Activated CD4-positive, CD25-positive, alpha-beta regulatory T cell (primary cell): ENCODE measurements at places on chromosomes 16 and 17.

GRCh38 chr16:30139583-30140481 is 16.8 kb upstream of the MAPK3 start:
- DNase-seq, result no peak

DNA sequence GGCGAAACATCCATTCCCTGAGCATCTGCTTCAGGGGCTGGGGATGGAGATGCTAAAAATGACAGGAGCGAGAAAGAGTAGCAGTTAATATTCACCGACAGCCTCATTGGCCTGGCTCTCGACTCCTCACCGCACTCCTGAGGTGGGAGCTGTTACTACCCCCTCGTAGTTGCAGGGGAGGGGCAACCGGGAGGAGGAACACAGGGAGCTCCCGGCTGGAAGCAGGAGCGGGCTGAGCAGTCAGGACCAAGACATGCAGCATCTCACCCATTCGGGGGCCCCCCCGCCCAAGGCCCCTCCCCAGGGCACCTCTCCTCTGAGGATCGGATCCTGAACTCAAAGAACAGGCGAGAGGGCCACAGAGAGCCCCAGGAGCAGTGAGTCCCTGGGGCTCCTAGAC is 4.5 kb upstream of the ACSF3 start:
- no peak for DNase-seq

- DNase-seq, result no peak
These were observed 7.0 kb upstream of the RNF157 start for GRCh38 chr17:76247304-76247703.

GRCh38 chr17:57636274-57636673 is 108.8 kb downstream of the CCDC182 start:
- DNase-seq, result no peak

DNA sequence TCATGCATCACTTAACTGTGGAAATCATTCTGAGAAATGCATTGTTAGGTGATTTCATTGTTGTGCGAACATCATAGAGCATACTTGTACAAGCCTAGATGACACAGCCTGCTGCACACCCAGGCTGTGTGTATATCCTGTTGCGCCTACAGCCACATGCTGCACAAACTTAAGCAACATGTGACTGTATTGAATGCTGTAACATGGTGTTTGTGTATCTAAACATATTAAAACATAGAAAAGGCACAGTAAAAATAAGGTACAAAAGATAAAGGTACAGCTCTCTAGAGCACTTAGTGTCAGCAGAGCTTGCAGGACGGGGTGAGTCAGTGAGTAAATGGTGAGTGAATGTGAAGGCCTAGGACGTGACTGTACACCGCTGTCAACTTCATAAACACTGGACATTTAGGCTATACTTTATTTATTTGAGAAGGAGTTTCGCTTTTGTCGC is 11.9 kb downstream of the FOXK2 start:
- no peak for DNase-seq

GRCh38 chr16:27152801-27153200 is 50.5 kb upstream of the KDM8 start:
- no peak for DNase-seq

- no peak for DNase-seq
These were observed 48.8 kb downstream of the MYH11 start for GRCh38 chr16:15808071-15808470.

- no peak for DNase-seq
These were observed 61.8 kb downstream of the ARSG start for GRCh38 chr17:68353111-68353521.

- DNase-seq, result no peak
These were observed 134.7 kb upstream of the MAF start for GRCh38 chr16:79735271-79735670.

GRCh38 chr17:77581480-77581879 is 377.0 kb upstream of the TNRC6C start:
- no peak for DNase-seq

DNA sequence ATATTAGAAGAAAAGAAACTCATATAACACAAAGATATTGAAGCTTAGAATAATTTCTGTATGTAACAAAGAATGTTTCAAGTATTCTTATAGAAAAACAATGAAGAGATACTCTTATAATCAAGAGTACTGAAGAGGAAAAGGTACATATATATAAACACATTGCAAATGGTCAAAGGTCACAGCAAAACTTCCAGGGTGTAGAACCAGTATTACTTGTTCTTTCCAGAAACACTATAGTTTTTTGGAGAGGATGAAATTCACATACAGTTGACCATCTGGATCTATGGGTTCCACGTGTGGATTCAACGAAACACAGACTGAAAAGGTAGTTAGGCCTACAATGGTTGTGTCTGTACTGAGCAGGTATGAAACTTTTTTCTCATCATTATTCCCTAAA is 22.6 kb downstream of the PRPSAP1 start:
- no peak for DNase-seq

- no peak for DNase-seq
These were observed 67.9 kb downstream of the TNRC6C start for GRCh38 chr17:78026381-78026780.

DNA sequence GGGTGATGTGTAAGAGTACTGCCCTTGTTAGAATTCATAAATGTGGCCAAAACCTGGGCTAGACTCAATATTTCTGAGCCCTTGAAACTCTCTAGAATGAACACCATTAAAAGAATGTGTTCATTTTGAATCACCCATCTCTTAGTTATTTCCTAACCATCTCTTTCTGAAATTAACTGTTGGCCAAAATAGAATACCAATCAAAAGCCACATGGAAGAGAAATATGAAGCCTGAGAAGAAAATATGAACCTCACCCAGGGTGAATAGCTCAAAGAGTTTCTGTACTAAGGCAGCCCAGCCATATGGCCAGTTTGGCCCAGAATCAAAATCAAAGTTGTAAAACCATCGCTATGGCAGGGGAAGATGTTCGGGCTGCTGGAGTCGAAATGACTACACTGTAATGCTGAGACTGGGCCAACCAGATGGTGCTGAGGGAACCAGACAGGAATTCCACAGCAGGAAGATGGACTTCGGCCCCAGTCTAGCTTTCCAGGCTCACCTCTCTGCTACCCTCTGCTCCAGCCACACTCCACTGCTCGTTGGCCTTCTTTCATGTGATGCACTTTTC is 154.3 kb upstream of the ZFHX3 start:
- DNase-seq, result no peak

DNA sequence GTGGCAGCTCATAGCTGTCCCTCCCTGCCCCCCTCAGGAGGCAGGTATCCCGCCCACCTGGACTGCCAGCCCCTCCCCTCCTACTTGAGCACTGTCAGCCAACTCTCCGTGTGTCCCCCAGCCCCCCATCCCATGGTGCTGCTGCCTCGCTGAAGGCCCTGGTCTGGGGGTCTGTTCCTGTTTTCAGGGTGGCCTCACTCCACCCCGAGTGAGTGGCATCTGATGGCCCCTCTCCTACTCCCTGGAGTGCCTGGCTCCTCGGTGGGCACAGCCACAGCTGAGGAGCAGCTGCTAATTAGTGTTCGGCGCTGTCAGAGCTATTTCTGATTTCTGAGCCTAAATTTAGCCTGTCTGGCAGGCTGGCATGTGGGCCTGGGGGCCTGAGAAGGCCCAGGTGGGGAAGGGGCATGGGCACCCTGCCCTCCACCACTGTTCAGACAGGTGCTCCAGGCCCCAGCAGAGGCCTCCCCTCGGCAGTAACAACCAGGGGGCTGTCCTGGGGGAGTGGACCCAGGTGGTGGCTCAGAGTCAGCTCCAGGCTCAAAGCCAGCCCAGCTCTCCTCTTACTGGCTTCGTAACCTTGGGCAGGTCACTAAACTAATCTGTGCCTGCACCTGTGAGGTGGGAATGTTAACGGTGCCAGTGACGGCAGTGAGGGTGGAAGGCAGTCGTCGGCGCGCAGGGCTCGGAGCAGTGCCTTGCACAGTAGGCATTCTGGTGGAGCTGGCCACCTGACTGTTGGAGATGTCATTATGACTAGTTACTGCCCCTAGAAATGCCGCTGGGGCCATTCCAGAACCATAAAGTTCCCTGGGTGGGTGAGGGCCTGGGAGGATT is 6.5 kb downstream of the FMNL1 start:
- no peak for DNase-seq

DNA sequence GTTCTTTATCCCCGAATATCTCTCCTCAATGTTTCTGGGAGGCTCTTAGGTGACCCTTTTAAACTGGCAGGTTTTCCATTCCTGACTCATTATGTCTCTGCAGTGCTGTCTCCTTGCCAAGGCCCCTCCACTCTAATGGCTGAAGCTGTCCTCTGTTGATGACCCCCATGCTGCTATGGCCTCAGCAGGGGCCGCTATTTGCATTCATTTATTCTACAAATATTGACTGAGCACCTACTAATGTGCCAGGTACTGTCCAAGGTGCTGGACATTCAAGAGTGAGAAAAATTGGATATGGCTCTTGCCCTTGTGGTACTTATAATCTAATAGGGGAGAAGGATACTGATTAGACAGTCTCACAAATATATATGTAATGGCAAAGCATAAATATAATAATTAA is 55.4 kb downstream of the GP2 start:
- DNase-seq, result no peak

- no peak for DNase-seq
These were observed at the start of gene ZG16 for GRCh38 chr16:29777576-29778350. ZG16 (plus strand) TSS chr16:29778256; CDS start chr16:29779267, 1,011 bp downstream.

- DNase-seq, result no peak
These were observed 375 bp upstream of the SPN start for GRCh38 chr16:29662729-29663015.

- DNase-seq, result no peak
These were observed 120.7 kb downstream of the TRIM37 start for GRCh38 chr17:58985971-58986370.

- no peak for DNase-seq
These were observed 317.2 kb upstream of the ZFHX3 start for GRCh38 chr16:73365016-73365551.

- DNase-seq, result no peak
These were observed 96.8 kb downstream of the BRIP1 start for GRCh38 chr17:61766520-61766919.

GRCh38 chr17:70604854-70605253 is 435.5 kb downstream of the KCNJ2 start:
- no peak for DNase-seq

DNA sequence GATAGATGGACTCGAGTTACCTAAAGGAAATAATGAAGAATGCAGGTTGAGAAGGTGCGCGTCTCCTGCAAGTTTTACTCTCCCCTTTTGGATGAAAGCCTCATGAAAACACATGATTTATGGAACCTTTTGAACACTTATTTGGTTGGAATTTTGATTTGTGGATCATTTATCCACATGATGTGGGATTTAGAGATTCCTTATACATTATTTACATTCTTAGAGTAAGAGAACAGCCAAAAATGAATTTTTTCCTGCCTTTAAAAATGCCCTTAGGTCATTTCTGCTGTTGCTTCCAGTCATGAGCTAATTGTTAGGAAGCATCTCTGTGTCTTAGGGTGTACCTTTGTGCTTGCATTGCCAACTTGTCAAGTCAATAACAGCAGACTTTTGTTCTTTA is 99.9 kb downstream of the RPTOR start:
- no peak for DNase-seq

GRCh38 chr17:58236394-58236793 is 2.0 kb upstream of the LPO start:
- no peak for DNase-seq

DNA sequence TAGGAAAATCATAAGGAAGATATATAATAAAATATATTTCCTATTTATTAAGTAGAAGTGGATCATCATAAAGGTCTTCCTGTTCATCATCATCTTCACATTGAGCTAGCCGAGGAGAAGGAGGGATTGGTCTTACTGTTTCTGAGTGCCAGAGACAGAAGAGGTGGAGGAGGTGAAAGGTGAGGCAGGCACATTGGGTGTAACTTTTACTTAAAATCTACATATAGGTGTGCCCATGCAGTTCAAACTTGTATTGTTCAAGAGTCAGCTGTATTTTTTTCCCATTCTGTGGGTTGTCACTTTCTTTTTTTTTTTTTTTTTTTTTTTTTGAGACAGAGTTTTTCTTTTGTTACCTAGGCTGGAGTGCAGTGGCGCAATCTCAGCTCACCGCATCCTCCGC is 34.9 kb downstream of the NSRP1 start:
- DNase-seq, result no peak

DNA sequence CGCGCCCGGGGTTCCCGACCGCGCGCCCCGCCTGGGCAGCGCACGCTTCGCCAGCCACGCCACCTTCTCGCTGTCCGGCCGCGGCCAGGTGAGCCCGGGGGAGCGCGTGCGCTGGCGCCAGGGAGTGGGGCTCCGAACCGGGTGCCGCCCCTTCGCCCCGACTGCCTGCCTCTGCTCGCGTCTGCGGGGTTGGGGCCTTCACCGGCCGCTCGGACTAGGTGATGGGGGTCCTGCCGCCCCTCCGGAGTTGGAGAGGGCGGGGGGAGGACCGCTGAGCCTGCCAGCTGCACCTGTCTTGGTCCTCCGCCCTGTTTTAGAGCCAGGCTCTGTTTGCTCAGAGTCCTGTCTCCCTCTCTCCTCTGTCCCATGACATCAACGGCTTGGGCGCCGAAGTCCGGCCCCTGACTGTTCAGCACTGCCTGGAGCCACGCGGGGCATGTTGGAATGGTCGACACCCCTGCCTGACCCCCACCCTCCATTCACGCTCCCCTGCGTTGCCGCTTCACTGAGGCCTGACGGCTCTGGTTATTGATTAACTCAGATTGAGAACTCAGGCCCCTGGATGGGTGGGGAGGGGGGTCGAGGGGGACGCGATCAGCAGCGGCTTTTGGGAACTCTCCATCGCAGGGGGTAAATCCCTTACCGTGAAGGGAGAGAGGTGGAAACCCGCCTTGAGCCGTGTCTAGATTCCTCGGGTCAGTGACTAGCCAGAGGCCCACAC is 748 bp downstream of the SMTNL2 start:
- DNase-seq, result no peak

DNA sequence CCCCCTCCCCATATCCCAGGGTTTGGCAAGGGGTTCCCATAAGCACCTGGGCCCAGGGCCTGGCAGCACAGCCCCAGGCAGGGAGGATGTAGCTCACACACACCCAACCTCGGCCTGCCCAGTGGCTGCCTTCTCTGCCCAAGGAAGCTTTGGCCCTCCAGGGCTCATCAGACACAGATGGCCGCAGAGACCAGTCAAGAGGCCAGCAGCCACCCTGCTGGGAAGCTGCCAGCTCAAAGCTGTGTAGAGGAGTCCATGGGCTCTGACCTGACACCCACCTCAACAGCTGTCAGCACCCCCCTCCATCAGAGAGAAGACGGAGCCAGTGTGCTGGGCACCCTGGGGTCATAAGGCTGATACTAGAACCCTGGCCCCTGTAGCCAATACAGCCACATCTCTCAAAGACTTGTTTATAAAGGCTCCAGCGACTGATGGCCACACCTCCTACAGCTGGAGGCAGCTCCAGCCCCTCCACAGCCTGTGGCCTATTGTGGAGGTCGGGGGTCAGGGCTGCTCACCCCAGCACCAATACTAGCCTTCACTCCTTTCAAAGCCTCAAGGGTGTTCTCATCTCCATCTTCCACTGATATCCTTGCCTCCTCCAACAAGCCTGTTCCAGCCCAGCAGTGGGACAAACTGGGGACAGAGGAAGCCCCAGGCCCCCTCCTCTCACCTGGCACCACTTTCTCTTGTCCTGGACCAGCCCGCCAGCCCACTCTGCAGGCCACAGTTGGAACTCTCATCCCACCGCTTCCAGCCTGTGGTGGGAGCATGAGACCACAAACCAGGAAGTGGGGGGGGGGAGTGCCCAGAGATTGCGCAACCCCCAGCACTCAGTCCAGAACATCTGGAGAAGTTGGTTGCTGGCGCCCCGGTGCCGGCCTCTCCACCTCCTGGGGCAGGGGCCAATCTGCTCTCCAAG is 2.2 kb upstream of the MPG start:
- no peak for DNase-seq
